Dorsolateral prefrontal cortex (tissue), 122 donors: ENCODE measurements at places on chromosomes 7 and 10.

- DNase-seq, result no peak
Measured at GRCh38 chr7:75971309-75971960, 23.0 kb downstream of the TMEM120A start.

DNA sequence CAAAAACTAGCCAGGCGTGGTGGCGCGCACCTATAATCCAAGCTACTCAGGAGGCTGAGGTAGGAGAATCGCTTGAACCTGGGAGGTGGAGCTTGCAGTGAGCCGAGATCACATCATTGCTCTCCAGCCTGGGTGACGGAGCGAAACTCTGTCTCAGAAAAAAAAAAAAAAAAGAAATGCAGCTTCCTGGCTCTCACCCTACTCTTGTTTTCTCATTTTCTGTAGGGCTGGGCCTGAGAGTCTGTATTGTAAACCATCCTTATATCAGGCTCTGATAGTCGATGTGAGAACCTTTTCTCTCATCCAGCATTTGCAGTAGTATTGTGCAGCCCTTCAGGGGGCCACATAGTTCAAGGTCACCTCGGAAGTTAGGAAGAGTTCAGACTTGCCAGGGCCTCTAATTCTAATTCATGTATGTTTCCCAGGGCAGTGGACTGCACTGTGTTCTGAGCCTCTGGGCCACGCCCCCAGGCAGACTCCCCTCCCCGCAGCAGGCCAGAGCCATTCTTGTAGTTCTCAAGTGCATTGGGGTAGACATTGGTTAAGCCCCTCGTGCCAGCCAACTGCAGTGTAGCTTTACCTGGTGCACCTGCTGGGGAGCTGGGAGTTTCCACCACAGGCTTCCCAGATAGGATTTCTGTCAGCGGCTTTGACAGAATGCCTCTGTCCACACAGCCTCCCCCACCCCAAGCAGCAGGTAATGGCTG lies 38.3 kb upstream of the PDCD4 start:
- DNase-seq, result no peak

DNA sequence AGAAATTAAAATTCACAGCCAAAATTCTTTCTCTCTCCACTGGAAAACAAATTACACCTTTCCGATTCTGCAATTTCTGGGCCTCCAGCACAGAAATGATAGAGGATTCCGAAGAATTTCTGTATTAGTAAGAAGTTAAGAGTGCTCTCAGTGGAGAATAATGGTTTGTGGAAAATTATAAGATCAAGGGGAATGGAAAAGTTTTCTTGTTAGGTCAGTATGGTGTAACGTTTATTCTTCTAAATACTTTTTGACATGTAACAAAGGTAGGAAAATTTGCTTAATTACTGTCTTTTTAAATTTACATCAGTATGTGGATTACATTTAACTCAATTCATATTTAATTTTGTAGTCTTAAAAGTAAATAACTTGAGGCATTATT lies 288.3 kb upstream of the NFE2L3 start:
- no peak for DNase-seq

- peak; percentile 52 for DNase-seq
Measured at GRCh38 chr7:117212969-117213877, 109.6 kb downstream of the WNT2 start.

DNA sequence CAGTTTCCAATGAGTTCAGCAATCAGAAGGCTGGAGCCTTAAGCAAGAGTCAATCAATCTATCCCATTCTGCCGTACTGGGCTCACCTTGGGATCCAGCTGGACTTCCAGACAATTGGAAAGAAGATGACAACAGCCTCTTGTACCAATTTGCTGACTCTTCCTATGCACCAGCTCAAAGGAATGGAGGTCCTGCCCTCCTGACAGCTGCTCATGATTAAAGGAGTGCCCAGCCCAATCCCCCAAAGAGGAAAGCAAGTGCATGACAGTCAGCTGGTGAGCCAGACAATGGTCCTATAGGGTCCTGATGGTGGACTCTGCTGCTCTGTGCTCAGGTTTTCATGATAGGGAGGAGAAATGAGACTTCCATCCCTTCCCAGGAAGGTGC lies 25.1 kb downstream of the VSTM4 start:
- no peak for DNase-seq

- no peak for DNase-seq
Measured at GRCh38 chr10:16909961-16910792, 93.0 kb upstream of the RSU1 start.
